ENCODE measurements at places on chromosomes 12 and 14. TPM values are rescaled to one million over a fixed set of nuclear protein-coding genes. Genes with fewer than 3 reads are reported as not detected.

DNA sequence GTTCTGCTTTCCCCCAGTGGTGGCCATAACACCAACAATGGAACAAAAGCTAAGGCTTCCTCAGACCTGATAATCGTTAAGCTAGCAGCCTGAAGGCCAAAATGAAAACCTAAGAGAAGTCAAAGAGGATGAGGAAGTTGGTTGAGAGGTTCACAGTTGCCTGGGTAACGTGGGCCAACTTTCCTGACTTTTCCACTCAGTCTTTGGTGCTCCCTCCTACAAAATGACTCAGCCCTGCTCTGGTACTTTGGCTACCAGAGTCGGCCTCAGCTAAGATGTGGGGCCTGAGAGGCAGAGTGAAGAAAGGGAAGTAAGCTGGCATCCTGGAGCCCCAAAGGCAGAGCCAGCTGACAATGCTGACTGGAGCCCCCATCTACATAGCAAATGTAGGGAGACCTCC lies 14.9 kb upstream of the FKBP11 start:
- DNase-seq, result no peak

DNA sequence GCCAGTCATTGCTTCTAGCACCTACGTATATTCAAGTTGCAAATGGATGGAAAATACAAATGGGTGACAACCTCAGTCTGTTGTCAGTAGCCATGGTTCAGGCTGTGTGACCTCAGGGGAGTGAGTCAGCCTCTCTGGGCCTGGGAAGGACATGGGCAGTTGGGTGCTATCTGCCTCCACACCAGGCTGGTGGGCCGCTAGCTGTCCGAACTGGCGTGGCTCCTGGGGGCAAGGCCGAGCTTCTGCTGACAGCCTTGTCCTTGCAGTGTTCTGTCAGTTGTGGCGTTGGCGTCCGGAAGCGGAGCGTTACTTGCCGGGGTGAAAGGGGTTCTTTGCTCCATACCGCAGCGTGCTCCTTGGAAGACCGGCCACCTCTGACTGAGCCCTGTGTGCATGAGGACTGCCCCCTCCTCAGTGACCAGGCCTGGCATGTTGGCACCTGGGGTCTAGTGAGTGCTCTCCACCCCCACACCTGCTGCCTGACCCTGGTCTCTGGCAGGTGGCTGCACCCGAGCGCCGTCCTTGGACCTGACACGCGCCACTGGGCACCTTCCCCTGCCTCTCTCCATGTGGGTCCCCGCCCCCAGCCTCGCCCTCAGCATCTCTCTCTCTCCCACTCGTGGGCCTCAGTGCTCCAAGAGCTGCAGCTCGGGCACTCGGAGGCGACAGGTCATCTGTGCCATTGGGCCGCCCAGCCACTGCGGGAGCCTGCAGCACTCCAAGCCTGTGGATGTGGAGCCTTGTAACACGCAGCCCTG lies 17.1 kb downstream of the PAPLN start:
- no peak for DNase-seq

DNA sequence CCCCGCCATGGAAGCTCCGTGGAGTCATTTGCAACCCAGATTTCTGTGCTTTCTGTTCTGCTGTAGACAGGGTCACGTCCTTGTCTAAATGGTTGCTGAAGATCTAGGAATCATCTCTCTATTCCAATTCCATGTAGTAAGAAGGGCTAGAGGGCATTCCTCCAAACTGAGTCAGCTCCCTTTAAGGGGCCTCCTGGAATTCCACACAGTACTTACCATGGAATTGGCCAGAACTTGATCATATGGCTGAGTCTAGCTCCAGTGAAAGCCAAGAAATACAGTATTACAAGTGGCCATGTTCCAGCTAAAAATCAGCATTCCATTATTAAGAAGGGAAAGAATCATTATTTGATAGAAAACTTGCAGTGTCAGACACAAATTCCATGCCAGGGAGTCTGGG lies 171.9 kb downstream of the PRKCH start:
- no peak for DNase-seq

DNA sequence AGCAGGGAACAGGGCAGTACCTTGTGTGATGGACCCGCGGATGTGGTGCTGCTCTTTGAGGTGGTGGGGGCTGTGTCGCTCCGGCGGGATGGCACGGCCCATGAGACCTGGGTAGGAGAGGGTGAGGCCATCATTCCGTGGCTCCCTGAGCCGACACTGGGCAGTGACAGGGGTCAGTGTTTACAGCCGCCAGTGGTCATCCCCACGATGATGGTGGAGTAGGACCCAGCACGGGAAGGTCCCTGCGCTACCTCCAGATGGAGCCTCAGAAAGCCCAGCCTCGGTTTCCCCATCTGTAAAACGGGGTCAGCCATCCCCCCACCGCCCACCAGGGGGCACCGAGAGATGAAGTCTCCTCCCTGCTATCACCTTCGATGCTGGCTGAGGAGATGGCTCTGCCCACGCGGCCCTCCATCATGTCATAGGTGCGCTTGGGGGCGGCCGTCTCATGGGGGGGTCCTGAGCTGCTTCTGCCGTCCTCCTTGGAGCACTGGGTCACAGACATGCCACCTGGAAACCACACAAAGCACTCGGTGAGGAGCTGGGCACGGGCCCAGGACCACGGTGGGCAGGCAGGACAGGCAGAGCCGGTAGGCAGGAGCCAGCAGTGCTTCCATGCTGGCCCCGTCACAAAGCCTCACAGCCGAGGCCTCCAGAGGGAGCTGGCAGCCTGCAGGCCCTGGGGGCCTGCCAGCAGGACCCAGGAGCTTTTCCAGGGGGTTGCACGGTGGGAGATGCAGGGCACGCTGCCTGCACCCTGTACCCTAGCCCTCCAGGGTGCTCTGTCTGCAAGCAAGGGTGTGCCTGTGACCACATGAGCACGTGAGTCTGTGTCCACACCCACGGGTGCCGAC lies 53.1 kb downstream of the RFLNA start:
- DNase-seq, result no peak

DNA sequence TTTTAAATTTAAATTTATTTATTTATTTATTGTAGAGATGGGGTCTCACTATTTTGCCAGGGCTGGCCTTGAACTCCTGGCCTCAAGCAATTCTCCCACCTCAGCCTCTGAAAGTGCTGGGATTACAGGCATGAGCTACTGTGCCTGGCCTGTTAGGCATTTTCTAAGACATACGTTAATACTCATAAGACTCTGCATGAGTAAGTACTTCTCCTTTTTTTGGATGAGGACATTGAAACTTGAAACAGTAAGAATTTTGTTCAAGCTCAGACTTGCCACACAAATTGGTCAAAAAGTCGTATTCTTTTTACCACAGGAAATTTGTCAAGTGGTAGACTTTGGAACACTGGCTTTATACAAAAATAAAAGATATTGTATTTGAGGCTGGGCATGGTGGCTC lies 187.4 kb upstream of the RASSF8 start:
- DNase-seq, result no peak

- DNase-seq, result no peak
Observed at GRCh38 chr14:34172550-34173368, 221.9 kb upstream of the EGLN3 start.

GRCh38 chr12:62722971-62723680 lies 211.8 kb downstream of the PPM1H start:
- no peak for DNase-seq

- peak; percentile 24 for DNase-seq
Observed at GRCh38 chr12:131897875-131898274, 3.5 kb downstream of the ULK1 start.

GRCh38 chr14:102362084-102362483 lies 606 bp downstream of the CINP start:
- DNase-seq, result no peak

DNA sequence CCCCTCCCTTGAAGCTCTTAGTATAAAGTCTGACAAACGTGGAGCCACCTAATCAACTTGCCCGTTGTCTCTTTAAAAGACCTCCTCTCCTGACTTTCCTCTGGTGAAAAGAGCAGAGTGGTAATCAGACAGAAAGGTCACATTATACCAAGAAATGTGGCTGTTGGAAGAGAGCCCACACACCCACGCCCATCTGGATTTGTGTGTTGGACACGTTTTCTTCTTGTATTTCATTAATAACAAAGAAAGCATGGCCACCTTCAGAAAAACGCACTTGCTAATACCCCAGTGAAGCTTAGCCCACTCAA lies 41.3 kb downstream of the CCDC60 start:
- DNase-seq, result no peak

DNA sequence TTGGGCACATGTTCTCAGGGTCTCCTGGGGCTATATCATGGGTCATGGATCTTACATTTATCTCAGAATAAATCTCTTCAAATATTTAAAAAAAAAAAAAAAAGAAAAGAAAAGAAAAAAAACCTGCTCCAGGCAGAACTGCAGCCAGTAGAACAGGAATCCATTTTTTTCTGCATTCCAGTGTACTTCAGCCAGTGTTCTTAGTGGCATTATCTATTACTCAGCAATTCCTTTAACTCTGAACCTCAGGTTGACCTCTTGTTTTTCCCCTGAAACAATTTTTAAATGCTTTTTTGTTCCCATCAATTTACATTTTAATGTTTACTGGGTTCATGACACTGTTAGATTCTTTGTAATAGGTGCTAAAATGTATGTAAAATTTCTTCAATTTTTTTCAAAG lies 66.7 kb upstream of the STXBP6 start:
- DNase-seq, result no peak

DNA sequence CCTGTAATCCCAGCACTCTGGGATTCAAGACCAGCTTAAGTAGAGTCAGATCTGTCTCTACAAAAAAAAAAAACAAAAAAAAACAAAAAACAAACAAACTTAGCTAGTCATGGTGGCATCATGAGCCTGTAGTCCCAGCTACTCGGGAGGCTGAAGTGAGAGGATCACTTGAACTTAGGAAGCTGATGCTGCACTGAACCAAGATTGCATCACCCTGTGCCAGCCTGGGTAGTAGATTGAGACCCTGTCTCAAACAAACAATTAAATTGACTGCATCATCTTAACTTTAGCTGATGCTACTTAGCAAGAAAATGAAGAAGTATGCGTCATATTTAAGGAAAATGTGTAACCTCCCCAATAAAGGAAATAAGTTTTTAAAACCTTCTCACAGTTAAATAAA lies 136.6 kb upstream of the ATXN7L3B start:
- DNase-seq, result no peak

GRCh38 chr12:91127306-91127705 lies 16.0 kb upstream of the LUM start:
- DNase-seq, result no peak

- no peak for DNase-seq
Observed at GRCh38 chr14:37147310-37147880, 25.0 kb downstream of the SLC25A21 start.

AVPR1A gene
- total RNA-seq, result 1.5 TPM
